ENCODE measurements at places on chromosomes 3 and 15.

DNA sequence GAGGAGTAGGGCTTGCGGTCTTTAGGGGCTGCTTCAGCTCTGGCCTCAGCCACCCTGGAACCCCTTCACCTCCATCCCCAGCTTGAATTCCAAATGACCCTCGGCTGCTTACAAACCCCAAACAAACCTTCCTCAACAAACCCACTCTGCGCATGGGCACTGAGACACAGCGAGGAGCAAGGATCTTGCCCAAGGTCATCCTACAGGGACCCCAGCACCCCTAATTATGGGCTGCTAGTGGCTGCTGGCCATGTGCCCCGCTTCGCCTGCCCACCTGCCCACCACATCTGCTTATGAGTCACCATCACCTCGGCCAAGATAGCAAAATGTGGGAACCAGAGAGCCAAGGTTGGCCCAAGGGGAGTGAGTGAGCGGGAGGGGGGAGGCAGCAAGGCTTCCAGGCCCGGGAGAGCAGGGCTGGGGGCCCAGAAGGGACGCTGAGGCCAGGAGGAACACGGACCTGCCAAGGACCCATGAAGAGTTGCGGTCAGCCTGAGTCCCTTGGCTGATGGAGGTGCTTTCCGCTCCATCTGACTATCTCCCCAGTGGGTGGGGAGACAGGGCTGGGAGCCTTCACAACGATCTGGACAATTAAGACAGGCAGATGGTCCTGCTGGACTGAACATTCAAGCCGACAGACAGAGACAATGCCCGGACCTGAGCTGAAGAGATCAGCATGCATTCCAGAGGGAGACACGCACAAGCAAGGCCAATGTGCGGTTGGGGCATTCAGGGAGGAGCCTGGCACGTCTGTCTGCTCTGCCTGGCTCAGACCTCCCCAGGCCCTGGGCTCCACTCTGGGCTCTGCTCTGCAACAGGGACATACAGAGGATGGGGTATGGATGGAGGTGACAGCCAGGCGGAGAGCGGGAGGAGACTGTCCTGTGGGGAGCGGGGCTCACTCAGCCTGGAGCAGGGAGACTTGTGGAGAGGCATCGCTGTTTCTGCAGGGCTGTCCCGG, 10.8 kb upstream of the GRIP2 start:
- DNase-seq: no peak

GRCh38 chr15:58546066-58546591, 114.3 kb downstream of the LIPC start:
- DNase-seq: no peak

DNA sequence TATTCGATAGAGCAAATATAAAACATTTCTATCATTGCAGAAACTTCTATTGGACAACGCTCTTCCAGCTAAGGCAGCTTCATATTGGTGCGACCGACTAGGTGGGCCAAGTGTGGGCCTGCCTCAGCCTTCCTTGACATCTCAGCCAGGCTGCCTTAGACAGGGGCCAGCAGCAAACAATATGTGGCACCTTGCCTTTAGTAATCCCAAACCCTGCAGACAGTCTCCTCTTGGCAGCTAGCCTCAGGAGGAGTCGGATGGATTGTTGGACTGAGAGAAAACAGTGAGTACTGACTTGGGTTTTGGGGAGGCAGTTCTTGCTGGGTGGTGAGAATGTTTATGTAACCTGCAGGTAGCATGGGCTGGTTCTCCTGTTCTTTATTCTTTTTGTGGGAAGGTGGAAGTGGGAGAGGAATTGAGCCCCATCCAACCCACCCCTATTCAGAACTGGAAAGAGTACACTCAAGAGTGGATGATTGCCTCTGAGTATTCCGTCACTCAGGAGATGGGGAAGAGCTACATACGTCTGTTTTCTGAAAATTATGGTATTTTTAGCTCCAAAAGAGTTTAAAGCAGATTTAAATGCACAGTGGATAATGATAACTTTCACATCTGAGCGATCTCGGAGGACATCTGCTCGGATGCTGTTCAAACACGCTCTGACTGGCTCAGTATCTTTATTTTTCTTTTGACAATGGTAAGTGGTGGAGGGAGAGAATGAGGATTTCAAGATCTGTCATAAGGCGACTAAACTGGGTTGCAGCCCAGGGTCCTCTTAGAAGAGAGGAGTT, 47.2 kb downstream of the GPD1L start:
- no peak for DNase-seq

DNA sequence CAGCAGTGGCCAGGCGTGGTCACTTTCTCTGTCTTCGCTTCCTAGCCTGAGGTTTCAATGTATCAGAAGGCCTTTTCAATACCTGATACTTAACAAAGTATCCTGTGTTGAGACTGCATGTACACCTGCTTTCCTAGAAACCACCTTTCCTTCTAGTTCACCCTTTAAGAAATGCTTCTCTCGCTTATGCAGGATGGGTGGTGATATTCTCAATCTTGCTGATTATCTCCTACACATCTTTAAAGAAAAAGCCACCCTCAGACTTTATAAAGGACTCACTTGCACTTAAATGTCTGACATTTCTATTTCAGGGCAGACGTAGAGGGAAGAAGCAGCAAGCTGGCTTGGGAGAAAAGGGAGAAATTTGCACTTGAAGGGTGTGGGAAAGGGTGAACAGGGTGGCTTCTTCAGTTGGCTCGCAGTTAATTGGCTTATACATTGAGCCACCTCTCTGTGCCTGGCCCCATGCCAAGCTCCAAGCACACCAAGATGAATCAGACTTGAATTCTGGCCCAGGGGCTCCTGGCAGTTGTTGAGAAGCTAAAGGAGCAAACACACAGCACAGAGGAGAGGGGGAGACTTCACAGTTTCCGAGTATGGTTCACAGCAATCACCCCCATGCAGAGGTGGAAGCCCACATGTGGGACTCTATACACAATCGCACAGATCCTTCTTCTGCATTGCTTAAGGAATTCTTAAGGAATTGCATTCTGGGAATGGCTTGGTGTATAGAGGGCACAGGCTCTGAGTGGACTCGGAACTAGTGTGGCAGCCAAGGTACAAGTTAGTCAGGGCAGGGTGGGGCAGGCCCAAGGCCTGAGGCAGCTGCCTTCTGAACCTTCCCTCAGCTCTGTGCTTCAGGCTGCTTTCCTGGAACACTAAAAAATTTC, 1.3 kb downstream of the ARL6IP5 start:
- DNase-seq: peak; percentile 63

DNA sequence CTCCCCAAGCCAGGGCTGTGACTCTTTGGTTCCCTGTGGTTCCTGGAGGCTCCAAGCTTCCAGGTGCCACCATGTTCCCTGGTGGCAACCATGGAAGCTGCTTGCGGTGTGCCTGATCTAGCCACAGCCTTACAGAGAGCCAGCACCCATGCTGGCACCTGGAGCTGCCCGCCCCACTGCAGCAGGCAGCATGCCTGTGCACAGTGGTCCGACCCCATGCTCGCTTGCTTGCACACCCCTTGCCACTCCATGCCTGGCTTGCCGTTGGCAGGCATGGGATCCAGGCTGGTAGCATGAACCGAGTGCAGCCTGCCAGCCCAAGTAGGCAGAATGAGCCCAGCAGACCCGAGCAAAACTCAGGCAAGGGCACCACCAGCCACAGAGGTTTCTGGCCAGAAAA, 53.9 kb downstream of the SLMAP start:
- DNase-seq: no peak

GRCh38 chr15:59396211-59396610, 23.5 kb upstream of the MYO1E start:
- DNase-seq: no peak

DNA sequence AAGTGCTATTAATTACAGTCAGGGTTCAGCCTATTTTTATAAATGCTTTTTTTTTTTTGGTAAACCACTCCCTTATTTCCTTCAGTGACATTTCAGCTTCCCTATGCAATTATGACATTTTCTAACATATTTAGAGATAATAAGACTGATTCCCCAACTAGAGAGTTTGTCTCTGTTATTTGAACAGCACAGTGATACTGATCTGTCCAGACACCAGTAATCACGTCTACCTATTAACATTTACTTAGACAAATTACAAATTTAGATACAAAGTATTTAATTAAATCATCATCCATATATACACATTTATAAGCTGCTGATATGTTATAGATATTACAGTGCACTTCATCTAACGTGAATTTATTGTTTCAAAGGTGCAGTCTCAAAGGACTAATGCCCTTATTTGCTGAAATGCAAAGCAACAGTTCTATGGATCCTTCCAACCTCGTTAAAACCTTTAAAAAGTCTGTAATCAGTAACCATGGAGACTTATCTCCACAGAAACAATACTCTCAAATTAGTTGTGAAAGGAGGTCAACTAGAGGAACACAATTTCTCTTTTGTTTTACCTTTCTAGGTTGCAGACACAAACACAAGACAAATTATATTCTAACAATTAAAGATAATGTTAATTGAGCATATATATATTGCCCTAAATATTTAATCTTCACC, 1531.1 kb downstream of the SI start:
- no peak for DNase-seq

DNA sequence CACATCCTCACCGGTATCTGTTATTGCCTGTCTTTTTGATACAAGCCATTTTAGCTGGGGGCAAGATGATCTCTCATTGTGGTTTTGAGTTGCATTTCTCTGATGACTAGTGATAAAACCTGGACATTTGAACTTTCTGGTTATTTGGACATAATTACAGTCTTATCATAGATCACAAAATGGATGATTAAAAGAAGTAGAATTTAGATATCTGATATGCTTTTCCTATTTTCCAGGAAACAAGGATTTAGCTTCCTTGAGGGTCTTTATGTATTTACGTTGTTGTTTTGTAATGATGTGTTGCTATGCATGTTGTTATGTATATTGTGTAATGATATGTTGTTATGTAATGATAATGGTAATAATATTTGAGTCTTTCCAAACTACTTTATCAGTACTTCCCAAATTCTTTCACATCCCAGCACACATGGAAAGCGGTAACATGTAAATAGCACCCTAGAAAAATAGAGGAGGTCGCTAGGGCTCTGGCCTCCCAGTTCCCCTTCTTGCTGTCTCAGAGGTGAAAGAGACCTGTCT, 53.8 kb downstream of the GJD2 start:
- no peak for DNase-seq

DNA sequence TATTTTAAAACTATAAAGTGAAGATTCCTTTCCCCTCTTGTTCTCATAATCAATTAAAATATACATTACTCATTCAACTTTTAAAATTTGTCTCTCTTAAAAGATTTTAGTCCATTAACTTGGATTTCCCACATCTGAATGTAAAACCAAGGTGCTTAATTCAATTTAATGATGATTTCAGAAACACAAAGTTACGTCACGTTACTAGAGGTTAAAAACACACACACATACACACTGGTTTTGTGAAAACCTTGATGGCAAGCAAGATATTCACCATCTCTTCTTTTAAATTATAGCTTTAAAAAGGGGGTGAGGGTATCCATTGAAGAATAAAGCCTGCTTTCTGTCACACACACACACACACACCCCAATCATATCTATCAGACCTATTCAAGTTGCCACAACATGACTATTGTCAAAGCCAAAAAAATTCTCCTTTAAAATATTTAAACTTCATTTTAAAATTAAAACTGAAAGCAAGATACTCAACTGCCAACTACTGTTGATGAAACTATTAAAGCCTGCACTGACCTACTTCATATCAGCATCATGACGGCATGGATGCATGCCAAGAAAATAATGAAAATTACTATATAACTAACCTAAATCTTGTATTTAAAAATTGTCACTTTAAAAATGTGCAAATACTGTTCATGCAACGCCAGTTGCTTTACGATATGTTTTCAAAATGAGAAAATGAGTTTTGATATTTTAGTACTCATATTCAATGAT, 2.1 kb downstream of the RFX7 start:
- DNase-seq: no peak

DNA sequence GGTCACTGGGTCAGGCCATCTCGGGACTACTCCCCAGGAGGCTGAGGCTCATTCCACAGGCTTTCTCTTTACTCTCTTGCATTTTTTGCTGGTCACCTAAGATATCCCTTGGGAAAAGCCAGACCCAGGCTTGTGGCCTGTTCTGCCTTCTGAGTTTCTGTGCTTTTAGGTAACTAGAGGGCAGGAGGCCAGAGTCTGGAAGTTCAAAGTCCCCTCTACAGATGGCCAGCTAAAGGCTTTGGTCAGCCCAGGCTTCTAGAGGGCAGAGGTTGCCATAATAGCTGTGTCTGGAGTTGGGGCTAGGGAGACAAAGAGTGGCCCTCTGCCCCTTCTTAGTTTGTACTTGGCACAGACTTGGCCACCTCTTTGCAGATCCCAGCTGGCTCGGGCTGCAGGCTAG, 8.4 kb upstream of the PARP6 start:
- DNase-seq: no peak

DNA sequence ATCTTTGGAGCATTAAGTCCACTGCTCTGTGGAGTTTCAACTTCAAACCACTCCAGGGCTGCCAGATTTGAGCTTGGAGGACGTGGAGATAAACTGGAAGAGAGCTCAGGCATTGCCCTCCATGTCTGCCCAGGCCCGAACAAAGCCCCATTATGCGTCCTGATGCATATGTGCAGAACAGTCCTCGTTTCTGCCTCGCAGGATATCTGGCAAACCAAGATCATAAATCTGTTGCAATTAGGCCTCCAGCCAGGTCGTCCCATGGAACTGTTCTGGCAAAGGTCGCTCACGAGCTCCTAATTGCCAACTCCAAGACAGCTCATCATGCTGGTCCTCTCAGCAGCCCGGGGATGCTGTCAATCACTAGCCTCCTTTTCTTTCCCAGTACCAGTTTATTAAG, 91.2 kb downstream of the SEMA5B start:
- no peak for DNase-seq

DNA sequence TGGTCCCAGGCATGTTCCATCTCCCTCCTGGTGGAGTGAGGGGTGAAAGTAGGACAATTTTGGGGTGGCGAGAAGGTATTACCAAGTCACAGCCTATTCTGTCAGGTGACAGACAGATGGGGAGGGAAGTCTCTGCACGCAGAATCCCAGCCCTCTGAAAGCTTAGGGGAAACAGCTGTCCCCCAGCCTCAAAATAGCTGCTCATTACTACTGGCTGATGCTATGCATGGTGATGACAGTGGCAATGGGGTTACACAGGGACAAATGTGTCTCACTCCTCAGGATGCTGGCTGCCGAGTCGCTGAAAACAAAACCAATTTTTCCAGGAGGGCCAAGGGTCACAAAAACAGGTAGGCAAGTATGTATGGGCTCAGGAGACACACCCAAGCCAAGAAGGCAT, 68.8 kb upstream of the OXTR start:
- DNase-seq: no peak

DNA sequence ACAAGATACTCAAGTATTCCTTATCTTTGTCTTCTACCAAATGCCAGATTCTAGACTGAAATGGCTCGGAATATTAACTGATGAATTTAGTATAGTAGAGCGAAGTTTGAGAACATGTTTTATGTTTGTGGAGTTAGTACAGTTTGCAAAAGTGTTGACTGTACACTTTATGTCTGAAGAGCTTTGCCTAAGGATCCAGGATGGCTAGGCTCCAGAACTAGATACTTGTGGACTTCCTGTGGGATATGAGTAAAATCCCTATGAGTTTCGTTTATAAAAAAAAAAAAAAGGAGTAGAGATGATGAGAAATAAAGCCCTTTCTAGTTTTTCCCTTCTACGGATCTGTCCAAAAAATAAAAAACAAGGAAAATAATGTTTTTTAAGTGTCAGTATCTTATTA, 96.7 kb downstream of the TP63 start:
- DNase-seq: no peak
